MM.1S (cell line): ENCODE measurements at places on chromosomes 5 and 9.
A peak's percentile ranks its signal among the peaks of the same experiment; 100 is the strongest.

DNA sequence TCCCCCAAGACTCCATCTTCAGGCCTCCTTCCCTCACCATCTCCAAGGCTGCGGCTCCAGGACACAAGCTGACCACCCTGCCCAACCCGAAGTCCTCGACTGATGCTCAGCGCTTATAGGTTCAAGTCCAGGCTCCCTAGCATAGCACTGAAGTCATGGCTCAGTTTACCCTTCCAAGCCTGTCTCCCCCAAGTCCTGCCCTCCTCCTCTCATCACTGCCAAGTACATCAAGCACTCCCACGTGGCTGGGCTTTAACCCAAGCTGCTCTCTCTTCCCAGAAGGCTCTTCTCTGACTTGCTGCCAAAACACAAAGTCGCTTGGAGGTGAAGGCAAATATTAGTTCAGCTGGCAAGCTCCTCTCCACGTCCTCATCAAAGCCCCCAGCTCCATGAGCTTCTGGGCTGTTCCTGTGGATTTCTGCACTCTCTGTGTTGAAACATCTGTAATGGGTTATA, 22.1 kb upstream of the MARCHF6 start:
- DNase-seq = no peak

DNA sequence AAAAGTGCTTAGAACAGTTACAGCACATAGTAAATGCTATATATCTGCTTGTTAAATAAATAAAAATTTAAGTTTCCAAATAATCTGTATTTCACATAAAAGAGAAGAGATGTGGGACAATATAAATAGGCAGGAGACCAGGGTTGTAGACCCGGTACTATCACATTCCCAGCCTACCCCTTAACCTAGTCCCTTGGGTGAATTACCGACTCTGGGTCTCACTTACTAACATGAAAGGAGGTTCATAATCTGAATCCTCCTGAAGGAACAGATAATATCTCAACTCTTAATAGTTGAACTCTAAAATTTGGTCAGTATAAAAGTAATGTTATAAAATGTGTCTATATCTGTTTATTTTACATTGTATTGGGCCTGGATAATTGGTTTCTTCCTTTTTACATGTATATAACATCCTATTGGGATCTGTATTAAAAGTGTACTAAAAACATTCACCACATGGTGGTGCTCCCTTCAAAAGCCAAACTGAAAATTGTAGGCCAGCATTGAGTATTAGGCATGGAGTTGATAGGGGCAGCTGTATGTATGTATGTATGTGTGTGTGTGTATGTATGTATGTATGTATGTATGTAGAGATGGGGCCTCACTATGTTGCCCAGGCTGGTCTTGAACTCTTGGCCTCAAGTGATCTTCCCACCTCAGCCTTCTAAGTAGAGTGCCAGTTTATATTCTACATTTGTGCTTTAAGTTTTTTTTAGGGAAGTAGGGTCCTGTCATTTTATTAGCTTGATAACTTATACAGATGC, 64.2 kb upstream of the ABL1 start:
- DNase-seq = peak; percentile 35

- DNase-seq = no peak
These were observed 53.1 kb downstream of the NR3C1 start for GRCh38 chr5:143350341-143350740.

DNA sequence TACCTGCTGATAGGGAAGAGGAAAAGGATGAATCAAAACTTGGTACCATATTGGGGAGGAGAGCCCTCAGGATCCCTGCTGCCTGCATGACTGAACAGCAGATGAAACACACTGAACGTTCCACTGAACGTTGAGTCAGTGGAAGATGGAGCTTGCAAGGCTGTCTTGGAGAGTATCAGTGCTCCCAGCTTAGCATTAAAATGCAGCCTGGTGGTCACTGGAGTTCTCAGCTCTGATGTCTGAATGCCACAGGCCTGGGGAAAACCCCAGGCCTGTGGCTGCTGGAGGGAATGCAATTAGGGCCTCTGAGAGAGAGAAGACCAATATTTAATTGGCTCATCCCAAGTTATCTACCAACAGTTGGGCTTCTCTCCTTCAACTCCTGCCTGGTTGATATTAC, 54.5 kb downstream of the PDE4D start:
- no peak for DNase-seq

- no peak for DNase-seq
These were observed 40.3 kb downstream of the TNFAIP8 start for GRCh38 chr5:119396030-119396664.

- DNase-seq = no peak
These were observed 36.8 kb upstream of the SEMA4D start for GRCh38 chr9:89534515-89535287.

- DNase-seq = peak; percentile 79
These were observed 24.6 kb downstream of the GFPT2 start for GRCh38 chr5:180328296-180329137.

- DNase-seq = no peak
These were observed 424.8 kb downstream of the IRX1 start for GRCh38 chr5:4020400-4020799.

DNA sequence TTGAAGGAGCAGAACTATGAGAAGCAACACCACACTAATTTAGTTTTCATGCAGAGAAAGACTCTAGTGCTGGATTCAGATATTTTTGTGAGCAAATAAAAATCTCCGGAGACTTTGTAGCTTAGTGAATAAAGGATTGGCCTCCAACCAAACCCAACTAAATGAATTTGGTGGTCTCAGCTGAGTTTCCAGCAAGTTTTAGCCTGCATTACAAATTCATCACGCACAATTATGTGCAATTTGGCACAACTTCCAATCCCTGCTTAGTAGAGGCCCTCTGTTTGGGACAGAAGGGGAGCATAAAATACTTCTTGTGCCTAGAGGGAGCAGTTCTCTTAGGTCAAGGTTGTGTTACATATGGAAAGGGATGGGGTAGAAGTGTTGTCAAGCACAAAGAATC, 112.3 kb upstream of the ADAMTSL1 start:
- no peak for DNase-seq

- DNase-seq = no peak
These were observed 198.0 kb downstream of the CAAP1 start for GRCh38 chr9:26694381-26695297.

DNA sequence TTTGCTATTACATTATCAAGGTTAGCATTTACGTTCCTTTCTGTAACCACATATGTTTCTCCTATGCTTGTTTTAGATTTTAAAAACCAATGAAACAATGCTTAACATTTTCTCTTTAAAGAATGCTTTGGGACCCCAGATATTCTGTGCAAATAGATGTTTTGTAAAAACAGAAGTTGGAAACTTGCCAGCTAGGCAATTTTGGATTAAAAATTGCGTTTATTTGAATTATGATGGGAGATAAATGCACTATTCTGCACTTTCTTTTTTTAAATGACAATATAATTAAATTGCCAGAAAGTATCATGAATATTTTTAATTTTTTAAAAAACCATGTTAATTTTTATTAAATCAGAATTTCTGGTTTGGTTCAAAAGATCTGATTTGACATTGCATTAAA, 81.6 kb downstream of the MACIR start:
- DNase-seq = no peak

DNA sequence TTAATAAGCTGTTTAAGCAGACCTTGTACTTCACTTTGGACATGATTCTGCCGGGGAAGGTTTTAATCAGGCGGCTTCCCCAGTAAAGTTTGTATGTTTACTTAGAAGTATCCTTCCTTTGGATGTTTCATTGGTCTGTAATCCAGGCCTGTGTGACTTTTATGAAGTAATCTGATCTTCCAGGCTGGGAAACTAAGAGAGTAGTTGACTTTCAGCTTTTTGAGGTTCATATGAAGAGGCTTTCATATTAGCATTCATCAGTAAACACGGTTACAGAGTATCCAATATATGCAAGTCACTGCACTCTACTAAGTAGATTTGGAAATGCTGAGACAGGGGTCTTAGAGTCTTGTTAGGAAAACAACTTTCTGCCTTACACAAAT, 1.1 kb downstream of the DNAJC21 start:
- DNase-seq = no peak

DNA sequence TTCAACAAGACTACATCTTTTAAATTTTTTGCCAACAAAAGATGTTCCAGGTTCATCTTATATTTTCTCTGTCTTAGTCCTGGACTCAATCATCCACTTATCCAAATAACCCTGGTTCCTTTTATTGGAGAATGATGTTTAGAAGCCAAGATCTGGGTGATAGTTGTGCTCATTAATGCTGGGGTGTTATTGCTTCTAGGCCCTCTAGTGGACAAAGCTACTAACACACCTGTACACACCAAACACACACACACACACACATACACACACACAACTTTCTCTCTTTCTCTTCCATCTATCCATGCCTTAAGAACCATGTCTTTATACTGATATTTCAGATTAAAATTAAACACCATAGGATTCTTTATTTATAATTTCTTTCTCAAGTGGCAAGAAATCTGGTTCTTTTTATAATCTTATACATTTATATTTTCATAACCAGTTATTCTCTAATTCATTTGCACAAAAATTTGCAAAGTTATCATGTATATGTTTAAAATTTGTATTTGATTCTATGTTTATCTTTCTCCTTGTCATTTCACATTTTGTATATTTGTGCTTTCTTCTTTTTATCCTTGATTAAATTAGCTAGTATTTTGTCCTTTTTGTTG, 179.1 kb upstream of the SMIM23 start:
- DNase-seq = peak; percentile 34

GRCh38 chr5:135635451-135635850, 56.7 kb upstream of the CXCL14 start:
- DNase-seq = no peak

- no peak for DNase-seq
These were observed 289.7 kb upstream of the SEMA6A start for GRCh38 chr5:116864157-116864837.

DNA sequence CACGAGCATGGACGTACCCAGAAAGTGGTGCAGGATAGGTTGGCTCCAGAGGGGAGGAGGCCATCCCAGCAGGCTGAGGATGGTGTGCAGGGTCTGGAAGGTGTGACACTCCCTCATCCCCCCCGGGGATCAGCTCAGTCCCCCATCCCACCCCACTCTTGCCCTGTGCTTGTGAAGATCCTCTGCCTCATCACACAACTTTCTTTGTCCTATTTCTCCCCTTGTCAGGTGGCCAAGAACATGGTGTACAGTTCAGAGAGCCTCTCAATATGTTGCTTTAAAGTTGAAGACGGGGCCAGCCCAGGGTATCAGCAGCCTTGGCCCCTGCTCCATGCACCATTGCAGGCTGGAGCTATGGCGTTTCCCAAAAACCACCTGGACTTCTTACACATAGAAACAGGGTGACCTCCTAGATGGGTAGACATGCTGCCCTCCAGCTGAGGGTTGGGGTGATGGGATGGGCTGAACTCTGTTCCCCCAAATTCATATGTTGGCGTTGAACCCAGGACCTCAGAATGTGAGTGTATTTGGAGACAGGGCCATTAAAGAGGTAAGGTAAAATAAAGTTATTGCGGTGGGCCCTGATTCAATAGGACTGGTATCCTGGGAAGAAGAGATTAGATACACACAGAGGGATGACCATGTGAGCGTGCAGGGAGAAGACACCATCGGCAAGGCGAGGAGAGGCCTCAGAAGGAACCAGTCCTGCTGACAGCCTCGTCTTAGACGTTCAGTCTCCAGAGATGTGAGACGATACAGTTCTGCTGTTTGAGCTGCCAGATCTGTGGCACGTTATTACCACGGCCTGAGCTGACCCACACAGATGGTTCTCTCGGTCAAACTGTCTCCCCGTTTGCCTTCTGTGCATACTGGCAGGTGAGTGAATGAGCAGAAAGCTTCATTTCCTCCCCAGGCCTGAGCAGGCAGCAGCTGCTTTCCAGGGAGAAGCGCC, 272.5 kb downstream of the GADD45G start:
- no peak for DNase-seq

DNA sequence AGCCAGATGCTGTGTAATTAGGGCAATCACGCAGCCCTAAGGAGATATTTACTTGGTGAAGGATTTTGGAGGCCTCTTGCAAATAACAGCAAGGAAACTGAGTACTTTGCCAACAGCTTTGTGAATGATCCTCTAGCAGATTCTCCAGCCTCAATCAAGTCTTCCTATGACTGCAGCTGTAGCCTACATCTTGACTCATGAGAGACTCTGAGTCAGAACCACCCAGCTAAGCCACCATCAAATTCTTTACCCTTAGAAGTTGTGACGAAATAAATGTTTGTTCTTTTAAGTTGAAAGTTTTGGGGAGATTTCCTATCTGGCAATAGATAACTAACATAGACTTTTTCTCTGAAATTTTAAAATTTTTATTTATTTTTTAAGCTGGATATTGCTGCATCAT, 237.6 kb upstream of the CCNH start:
- no peak for DNase-seq

DNA sequence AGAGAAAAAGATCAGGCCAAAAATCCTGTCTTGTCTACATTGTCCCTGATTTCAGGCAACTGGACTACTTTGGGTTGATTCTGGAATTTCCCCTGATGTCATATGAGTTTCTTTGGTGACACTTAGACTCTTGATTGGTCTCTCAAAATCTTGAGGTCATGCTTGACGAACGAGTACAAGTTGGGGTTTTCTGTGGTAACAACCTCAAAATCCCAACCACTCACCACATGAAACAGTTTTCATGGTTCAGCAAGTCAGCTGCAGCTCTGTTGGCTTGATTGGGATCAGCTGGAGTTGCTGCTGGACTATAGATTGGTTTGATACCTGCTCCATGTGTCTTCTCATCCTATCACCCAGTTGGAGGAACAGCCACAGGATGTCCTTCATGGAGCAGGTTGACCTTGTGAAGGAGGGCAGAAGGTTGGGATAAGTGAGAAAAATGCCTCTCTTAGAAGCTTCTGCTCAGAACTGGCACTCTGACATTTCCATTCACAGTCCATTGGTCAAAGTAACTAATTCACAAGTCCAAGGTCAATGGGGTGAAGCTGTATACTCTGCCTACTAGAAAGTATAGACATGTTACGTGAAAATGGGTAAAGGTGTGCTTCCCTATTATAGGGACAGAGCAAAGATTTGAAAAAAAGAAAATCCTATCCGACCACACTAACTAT, 284.5 kb downstream of the SH3GL2 start:
- no peak for DNase-seq

GRCh38 chr9:84744195-84744594, 74.7 kb downstream of the NTRK2 start:
- no peak for DNase-seq
